Bone marrow (tissue), 2 donors: ENCODE measurements at places on chromosomes 16 and 17.

DNA sequence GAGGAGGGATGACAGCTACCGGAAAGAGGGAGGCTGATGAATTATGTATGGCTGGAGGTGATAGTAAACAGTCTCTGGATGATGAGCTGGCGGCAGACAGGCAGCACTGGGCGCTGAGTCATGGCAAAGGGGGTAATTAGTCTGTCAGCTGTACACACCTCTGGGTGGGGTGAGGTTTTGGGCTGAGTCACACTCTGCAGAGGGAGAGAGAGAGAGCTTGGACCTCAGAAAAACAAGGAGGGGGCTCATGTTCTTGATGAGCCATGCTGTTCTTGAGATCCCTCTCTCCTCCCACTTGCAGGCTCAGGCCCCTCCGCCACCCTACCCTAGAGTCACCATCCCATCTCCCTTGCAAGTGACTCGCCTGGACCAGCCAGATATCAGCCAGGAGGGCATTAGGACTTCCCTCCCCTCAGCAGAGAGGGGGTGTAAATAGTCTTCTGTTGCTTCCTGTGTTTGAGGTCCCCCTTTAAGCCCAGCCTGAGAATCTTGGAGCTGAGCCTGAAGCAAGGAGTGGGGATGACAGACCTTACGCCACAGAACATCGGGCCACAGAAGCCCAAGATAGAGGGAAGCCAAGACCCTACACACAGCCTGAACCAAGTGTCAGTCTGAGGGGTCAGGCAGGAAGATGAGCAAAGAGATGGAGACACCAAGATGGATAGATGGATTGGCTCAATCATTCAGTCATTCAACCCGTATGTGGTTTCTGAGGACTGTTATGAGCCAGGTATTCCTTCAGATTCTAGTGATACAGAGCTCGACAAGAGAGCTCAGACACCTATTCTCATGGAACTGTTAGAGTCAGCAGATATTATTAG lies 383.2 kb upstream of the CCL2 start:
- DNase-seq, result no peak

- no peak for DNase-seq
Measured at GRCh38 chr17:337866-338265, 14.7 kb downstream of the RPH3AL start.

DNA sequence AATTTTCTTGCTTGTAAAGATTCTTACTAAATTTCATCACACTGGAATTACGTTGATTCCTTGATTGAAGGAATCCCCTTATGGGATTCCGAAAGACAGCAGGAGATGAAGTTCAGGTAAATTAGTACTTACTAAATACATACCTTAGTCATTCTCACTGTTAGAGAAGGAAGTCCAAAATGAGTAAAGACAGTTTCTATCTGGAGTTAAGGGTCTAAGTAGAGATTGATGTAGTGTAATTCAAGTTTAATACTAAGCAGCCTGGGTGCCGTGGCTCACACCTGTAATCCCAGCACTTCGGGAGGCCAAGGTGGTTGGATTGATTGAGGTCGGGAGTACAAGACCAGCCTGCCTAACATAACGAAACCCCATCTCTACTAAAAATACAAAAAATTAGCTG lies 9.6 kb downstream of the DDX42 start:
- no peak for DNase-seq

DNA sequence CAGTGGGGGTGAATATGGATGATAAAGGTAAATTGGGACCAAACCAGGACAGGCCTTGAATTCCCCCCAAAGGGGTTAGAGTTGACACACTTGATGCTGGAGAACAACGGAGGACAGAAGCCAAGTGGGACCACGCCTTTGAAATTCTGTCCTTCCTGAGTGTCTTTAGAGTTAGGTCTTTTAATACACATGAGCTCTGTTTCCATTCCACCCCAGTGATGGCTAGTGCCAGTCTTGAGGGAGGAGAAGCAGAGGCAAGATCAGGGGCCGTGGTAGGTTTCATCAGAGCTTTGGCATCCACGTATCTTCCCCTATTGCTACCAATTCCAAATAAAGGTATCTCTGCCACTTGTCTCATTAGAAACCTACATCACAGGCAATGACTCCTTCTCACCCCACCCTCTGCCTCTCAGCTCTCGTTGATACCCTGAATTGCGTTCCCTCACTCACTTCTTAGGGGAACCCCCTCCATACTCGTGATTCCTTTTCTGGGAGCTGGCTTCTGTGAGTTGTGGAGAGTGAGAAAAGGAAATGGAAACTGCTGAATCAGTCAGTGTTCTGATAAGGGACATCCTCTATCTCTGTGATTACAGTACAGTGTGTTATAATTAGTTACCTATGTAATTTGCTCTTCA lies 2.4 kb upstream of the CCL3L1 start:
- peak; percentile 22 for DNase-seq

DNA sequence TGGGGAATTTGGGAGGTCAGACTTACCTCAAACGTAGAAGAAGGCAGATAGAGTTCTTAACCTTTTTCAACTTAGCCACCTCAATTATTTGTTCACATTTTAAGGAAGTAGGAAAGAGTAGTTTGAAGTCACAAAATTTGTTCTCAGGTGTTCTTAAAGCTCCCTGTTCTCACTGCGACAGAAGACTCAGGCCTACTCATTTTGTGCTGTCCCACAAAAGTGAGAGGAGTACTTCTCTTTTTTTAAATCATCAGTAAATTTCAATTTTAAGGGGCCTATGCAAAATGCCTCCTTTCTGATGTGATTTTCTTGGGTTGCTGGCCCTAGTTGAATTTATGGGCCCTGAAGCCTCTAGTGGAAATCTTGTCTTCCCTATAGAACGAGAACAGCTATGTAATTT lies 133.4 kb downstream of the MAP2K6 start:
- DNase-seq, result no peak

DNA sequence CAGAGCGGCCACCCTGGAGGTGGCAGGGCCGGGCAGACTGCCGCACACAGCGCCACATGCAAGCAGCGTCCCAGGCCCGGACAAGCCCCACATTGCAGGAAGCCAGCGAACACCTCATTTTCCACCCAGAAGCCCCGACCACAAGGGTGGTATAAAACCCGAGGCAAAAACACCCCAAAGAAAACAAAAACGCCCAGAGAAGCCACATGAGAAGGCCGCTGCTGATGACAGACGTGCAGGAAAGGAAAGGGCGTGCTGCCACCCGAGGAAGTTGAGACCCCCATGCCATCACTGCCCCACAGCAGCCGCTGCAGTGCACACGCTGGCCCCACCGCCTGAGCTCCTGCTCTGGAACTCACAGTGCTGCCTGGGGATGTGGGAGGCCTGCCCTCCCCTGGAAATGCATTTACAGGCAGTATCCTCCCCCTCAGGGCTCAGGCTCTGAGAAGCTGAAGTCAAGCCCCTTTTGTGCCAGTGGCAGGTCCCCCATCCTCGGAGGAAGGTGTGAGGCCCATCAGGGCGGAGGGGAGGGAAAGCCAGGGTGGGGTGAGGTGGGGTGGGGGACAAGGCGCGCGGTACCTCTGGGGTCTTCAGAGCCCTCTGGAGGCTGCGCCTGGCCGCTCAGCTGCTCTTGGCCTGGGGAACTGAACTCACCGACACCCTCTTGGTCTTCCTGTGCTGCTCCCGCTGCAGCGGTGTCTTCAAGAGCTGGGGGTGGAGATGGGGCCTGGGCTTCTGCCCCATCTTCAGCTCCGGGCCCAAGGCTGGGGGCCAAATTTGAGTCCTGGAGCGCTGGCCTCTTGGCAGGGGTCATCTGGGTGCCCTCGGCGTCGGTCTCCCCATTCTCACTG lies 62.0 kb downstream of the IL21R start:
- no peak for DNase-seq

- no peak for DNase-seq
Measured at GRCh38 chr17:57612202-57613071, 132.7 kb downstream of the CCDC182 start.

DNA sequence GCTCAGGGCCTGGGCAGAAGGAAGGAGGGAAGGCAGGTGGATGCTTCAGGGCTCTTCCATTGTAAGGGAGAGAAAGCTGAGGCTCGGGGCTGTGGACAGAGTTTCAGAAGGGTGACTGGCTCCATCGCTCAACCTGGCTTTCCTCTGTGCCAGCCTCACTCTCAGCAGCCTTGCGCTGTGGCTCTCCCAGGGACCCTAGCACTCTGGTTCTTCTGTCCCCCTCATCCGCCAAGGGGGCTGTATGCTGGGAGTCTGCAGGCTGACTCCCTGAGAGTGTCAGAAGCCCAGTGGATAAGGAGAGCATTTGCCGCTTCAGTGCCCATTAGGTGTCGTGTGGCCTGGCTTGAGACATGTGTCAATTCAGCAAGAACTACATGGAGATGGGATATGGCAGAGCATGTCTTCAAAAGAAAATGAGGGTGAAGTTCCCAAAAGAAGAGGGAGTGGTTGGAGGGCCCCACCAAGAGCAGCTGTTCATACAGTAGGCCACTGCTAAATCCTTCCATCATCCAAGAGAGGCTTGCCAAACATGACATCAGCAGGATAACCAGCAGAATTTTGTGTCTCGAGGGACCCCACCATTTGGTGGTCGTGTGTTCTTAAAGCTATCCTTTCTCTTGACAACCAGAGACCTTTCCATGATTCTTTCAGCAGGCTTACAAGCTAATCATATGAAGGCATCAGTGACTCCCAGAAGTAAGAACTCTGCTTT lies 148.2 kb downstream of the IRX5 start:
- DNase-seq, result no peak

DNA sequence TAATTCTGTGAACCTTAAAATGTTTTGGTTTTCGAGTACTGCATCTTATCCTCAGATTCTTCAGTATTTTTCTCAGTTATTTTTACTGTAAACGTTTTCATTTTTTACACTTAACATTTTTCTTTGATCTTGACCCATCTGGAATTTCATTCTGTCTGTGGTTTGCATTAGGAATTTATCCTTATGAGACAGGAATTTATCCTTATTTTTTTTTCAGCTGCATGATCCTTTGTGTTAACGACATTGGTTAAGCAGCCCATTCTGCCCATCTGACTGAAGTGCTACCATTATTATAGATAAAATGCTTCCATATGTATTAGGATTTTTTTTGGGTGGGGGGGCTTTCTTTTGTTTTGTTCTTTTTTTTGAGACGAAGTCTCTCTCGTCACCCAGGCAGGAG lies 41.0 kb downstream of the SNX29 start:
- no peak for DNase-seq

DNA sequence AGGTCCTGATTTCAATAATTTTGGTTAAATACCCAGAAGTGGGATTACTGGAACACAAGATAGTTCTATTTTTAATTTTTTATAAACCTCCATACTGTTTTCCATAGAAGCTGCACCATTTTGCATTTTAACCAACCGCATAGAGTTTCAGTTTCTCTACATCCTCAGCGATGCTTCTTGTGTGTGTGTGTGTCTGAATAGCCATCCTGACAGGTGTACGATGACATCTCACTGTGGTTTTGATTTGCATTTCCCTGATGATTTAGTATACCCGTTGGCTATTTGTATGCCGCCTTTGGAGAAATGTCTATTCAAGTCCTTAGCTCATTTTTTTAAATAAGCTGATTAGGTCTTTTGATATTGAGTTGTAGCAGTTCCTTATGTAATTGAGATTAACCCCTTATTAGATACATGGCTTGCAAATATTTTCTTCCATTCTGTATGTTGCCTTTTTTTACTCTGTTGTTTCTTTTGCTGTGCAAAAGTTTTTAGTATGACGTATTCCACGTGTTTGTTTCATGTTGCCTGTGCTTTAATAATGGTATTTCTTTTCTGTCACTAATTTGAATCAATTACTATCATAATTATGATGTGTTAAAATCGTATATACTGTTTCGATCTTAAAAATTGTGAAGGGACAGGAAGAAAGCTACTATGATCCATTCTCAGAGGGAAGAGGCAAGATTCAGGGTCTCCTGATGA lies 227.2 kb upstream of the MON1B start:
- no peak for DNase-seq
